Common myeloid progenitor, CD34-positive (primary cell): ENCODE measurements at places on chromosomes 4 and X.
A peak's percentile ranks its signal among the peaks of the same experiment; 100 is the strongest.

- no peak overlapping the region for H3K4me3 ChIP-seq
- DNase-seq = no peak
- H3K36me3 ChIP-seq = no peaks in the 10 kb centered on the region
- no peaks in the 10 kb centered on the region for H3K4me1 ChIP-seq
Measured at GRCh38 chr4:147244786-147245185, 236.1 kb upstream of the EDNRA start.

GRCh38 chrX:113954297-113954696 is 629.6 kb upstream of the HTR2C start:
- no peaks in the 10 kb centered on the region for H3K4me1 ChIP-seq
- DNase-seq = no peak
- H3K27ac ChIP-seq = no peak overlapping the region
- H3K27me3 ChIP-seq = no peaks in the 10 kb centered on the region

- H3K27ac ChIP-seq = peak overlapping the region; percentile 82
- peaks cover 3% of the 10 kb centered on the region for H3K4me1 ChIP-seq
- H3K27me3 ChIP-seq = peaks cover 5% of the 10 kb centered on the region
- DNase-seq = no peak
Measured at GRCh38 chrX:132216283-132216682, 3.0 kb downstream of the RAP2C start.

- H3K27me3 ChIP-seq = no peaks in the 10 kb centered on the region
- H3K27ac ChIP-seq = no peak overlapping the region
- no peaks in the 10 kb centered on the region for H3K36me3 ChIP-seq
- H3K4me1 ChIP-seq = peaks cover 3% of the 10 kb centered on the region
- no peak for DNase-seq
Measured at GRCh38 chrX:66634272-66634671, 4.6 kb downstream of the EDA2R start.

DNA sequence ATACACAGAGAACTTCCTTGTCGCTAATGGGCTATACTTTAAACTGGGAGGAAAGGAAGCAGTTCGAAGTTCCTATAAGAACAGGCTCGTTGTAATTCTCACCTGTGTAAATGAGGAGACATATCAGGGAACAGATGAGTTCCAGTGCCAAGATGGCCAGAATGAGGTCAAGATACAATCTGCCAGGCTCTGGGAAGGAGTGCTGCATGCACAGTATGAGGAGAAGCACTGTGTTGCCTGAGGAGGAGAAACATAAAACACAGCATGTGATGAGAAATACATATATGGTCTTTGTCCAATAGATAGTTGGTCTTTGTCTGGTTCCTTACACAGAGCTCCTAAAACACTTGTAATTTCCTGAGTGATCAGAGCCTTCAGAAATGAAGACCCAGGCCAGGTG is 24.3 kb downstream of the TMEM192 start:
- H3K4me1 ChIP-seq = no peaks in the 10 kb centered on the region
- no peak overlapping the region for H3K27ac ChIP-seq
- DNase-seq = no peak
- H3K36me3 ChIP-seq = peaks cover 48% of the 10 kb centered on the region
- H3K4me3 ChIP-seq = no peak overlapping the region

DNA sequence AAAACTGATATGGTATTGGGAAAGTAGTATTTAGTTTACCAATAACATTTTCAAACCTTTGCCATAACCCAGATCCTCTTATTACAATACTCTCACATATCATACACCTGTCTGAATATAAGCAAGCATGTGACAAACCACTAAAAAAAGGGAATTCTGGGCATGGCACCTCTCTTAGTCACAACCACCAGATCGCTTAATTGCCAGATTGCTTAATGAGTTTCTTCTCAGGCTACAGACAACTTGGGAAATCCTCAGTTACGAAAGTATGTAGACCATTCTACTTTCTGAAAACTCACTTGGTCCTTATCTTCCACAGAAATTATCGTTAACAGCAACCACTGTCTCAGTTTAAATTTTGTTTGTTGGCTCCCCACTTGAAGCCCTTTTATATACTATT is 2.1 kb downstream of the NAF1 start:
- H3K4me3 ChIP-seq = no peak overlapping the region
- H3K4me1 ChIP-seq = peaks cover 25% of the 10 kb centered on the region
- no peaks in the 10 kb centered on the region for H3K27me3 ChIP-seq
- peak overlapping the region; percentile 93 for H3K27ac ChIP-seq
- no peak for DNase-seq
- H3K36me3 ChIP-seq = peaks cover 21% of the 10 kb centered on the region

- no peak overlapping the region for H3K27ac ChIP-seq
- no peaks in the 10 kb centered on the region for H3K27me3 ChIP-seq
- H3K4me1 ChIP-seq = no peaks in the 10 kb centered on the region
Measured at GRCh38 chr4:119930546-119930945, 136.1 kb downstream of the MAD2L1 start.

GRCh38 chr4:140688711-140689598 is 67.2 kb downstream of the TBC1D9 start:
- no peaks in the 10 kb centered on the region for H3K4me1 ChIP-seq
- H3K27ac ChIP-seq = no peak overlapping the region
- H3K4me3 ChIP-seq = no peak overlapping the region
- H3K36me3 ChIP-seq = no peaks in the 10 kb centered on the region
- DNase-seq = no peak
- H3K27me3 ChIP-seq = no peaks in the 10 kb centered on the region

- H3K36me3 ChIP-seq = no peaks in the 10 kb centered on the region
- no peak overlapping the region for H3K27ac ChIP-seq
- H3K4me1 ChIP-seq = no peaks in the 10 kb centered on the region
- DNase-seq = no peak
- H3K4me3 ChIP-seq = no peak overlapping the region
- H3K27me3 ChIP-seq = no peaks in the 10 kb centered on the region
Measured at GRCh38 chr4:70936200-70936787, 34.1 kb downstream of the MOB1B start.

DNA sequence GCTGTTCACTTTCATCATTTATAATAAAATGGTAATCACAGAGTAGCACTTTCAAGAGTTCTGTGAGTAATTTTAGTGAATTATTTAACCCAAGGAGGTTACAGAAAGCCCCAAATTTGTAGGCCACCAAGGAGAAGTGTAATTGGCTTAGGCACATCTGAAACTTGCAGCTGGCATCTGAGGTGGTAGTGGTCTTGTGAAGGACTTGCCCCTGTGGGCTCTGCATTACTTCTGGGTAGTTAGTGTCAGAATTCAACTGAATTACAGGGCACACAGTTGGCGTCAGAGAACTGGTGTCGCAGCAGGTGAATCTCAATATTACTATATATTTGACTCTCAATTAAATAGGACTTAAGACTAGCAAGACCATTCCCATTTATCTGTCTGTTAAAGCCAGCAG is 36.9 kb downstream of the GPR174 start:
- H3K36me3 ChIP-seq = no peaks in the 10 kb centered on the region
- H3K27ac ChIP-seq = no peak overlapping the region
- DNase-seq = no peak
- H3K4me1 ChIP-seq = peaks cover 2% of the 10 kb centered on the region
- H3K4me3 ChIP-seq = no peak overlapping the region

DNA sequence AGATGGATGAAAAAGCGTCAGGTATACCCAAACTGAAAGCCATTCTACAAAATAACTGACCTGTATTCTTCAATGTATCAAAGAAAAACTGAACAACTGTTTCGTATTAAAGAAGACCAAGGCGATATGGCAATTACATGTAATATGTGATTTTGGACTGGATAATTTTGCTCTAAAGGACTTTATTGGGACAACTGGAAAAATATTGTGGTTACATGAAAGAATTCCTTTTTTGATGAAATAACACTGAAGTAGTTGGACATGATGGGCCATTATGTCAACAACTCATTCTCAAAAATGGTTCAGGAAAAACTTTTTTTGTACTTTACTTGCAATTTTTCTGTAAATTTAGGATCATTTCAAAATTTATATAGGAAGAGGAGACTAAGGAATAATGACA is 12.1 kb upstream of the ANTXR2 start:
- H3K27ac ChIP-seq = no peak overlapping the region
- H3K4me1 ChIP-seq = peaks cover 5% of the 10 kb centered on the region
- no peak for DNase-seq
- H3K36me3 ChIP-seq = no peaks in the 10 kb centered on the region

DNA sequence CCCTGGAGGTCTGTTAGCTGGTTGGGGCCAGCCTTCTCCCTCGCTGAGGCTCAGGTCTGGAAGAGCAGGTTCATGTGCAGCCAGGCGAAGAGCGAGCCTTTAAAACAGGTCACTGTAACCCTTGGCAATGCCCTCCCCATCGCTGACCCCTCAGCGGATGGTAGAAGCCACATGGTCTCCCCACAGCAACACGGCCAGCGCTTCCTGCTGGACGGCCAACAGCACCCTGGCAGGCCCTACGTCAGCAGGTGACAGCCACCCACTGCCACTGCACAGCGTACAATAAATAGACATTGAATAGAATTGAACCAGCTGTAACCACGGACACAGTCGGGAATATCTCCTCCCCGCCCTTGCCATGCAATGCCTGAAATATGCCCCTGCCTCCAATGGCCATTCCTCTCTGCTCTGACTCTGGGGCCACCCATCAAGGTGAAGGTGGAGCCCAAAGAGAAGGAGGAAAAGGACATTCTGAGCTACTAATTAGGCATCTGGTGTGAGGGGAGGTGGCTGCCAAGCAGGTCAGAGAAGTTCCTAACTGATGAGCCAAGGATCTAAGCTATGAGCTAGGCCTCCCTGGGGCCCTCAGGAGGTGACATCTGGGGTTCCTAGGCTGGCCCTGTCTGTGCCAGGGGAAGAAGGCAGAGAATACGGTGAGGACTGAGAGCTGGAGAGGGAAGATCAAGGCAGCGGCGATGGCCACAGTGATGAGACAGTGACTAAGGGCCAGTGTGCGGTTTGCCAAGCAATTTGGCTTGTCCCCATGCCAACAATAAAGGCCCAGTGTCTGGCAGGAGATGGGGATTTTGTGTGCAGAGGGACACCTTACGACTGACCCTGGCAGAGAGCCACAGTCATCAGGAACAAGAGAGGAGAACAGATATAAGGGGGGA is 202.3 kb downstream of the BCOR start:
- H3K4me1 ChIP-seq = no peaks in the 10 kb centered on the region
- H3K36me3 ChIP-seq = no peaks in the 10 kb centered on the region
- H3K4me3 ChIP-seq = no peak overlapping the region
- no peaks in the 10 kb centered on the region for H3K27me3 ChIP-seq
- no peak overlapping the region for H3K27ac ChIP-seq
- DNase-seq = no peak

- H3K4me3 ChIP-seq = no peak overlapping the region
- DNase-seq = no peak
- peaks cover 29% of the 10 kb centered on the region for H3K36me3 ChIP-seq
- no peaks in the 10 kb centered on the region for H3K4me1 ChIP-seq
- no peak overlapping the region for H3K27ac ChIP-seq
- no peaks in the 10 kb centered on the region for H3K27me3 ChIP-seq
Measured at GRCh38 chr4:39302901-39303300, 63.3 kb downstream of the RFC1 start.

- H3K27ac ChIP-seq = peak within 1 kb of the TSS; percentile 91
- H3K27me3 ChIP-seq = no peaks in the 10 kb centered on the region
Measured at GRCh38 chrX:55489314-55490009, at the start of gene USP51. USP51 (minus strand) TSS chrX:55489848; CDS start chrX:55488939, 909 bp downstream.

- peak; percentile 32 for DNase-seq
- H3K27ac ChIP-seq = no peak overlapping the region
- H3K4me1 ChIP-seq = no peaks in the 10 kb centered on the region
- H3K36me3 ChIP-seq = no peaks in the 10 kb centered on the region
Measured at GRCh38 chrX:110167952-110168451, 149.9 kb downstream of the AMMECR1 start.
